ENCODE measurements at places on chromosomes 2 and 18.

GRCh38 chr2:86648681-86649080 is 25.0 kb upstream of the RNF103 start:
- DNase-seq = no peak

DNA sequence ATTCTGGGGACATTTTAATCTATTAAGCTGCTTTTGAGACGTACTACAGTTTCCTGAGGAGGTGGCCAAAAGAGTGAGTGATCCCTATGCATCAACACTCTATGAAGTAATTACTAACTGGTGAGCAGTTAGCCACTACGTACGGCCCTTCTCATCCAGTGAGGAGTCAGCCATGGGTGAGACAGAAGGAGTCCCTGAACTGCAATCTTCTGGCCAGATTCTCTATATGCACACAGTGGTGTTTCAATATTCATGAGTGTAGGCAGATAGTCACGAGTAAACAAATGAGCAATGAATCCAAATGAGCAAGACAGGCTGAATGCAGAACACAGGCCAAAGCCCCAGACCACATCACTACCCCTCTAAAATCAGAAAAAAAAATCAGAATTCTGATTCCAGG is 29.8 kb upstream of the TMEM214 start:
- no peak for DNase-seq

DNA sequence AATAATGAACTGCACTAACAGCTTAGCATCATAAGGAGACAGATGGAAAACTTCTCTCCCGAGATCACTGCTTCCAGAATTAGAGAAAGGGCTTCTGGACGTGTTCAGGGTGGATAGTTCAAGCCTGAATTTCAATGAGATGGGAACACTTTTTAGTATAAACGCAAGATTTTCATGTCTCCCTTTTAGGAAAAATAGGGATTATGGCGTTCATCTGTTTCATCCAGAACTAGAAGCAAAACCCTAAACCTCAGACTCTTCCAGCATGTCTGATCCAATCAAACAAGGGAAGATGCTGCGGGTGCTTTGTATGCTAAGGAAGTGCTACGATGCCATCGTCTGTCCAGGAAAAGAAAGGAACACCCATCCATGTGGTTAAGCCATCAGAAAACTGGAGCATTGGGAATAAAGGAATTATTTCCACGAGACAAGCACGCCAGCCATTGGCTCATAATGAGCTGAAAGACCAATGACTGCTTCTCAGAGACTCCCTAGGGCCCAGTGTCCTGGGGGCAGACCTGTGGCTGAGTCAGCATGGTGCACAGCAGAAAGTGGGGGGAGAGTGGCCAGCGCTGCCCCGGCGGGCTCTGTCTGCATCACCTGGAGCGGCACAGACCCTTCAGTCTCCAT is 65.9 kb upstream of the AFF3 start:
- no peak for DNase-seq

DNA sequence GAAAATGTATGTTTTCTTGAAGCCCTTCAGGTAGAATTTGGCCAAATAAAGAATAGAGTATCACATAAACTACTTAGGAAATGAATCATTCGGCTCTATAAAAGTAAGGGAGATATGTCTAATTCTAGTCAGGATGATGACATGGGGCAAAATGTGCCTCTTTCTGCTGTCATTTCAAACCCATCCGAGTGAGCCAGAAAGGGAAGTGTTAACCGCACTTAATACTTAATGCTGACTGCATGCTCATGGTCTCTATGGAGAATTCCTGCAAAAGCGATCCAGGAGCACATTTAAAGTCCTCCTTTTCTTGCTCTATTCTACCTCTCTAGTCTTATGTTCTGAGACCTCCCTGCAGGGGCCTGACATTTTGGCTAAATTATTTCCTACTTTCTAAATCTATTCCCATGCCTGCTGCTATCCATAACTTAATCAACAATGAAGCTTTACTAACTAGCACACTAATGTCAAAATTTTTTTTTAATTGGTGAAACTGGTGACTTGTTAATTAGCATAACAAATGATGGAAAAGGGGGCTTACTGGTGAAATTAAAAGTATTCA is 127.4 kb downstream of the CDC42EP3 start:
- DNase-seq = no peak

DNA sequence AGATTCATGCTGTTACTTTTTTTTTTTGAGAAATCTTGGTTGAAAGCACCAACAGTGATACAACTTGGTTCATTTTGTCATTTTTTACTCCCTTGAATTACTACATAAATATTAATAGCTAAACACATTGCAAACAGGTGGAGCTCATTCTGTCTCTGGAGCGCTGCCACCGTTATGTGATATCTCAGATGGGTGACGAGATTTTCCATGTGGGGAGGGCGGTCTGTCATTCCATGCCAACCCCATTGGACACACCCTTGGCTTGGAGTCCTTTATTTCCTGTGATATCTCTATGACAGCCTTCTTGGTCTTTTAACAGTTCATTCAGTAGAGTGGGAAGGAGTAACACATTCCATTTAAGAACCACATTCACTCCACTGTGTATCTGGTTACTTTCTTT is 794.8 kb downstream of the SATB2 start:
- DNase-seq = no peak

GRCh38 chr18:61677435-61677970 is 215.3 kb downstream of the RNF152 start:
- no peak for DNase-seq

All from AG04449 (cell line).